ENCODE measurements at places on chromosomes 5 and 9.

- DNase-seq, result no peak
Observed at GRCh38 chr5:92119110-92119509, 736.0 kb upstream of the ARRDC3 start.

DNA sequence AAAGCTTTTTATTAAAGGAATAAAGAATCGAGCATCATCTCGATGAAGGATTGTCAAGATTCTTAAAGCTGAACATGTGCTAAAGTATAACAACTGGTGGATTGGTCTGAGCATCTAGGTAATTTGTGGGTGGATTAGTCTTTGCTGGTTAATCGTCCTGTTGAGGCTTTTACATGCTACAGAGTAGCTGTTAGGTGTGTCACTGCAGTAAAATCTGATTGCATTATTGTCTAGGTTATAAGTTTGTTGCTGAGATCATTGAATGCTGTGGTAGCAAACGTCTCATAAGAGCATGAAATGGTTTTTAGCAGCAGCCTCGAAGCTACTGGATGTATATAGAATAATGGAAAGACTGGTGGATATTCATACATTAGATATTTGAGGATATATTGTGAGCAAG lies 7.2 kb downstream of the FBXO38 start:
- DNase-seq, result no peak

DNA sequence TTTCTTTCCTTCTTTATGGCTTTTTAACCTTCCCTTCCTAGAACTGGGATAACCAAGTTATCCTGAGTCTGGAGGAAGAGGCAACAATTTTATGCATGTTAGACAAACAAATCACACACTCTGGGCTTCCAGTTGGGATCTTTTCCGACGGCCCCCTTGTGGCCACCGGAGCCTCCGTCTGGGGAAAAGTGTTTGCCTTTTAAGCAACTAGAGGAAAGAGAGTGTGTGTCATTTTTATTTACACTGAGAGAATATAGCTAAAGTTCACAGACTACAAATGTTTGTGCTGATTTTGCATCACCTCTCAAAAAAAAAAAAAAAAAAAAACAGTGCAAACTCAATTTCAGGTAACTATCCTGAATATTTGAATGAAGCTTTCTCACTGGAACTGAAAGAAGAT lies 126.2 kb downstream of the SEMA6A start:
- DNase-seq, result no peak

DNA sequence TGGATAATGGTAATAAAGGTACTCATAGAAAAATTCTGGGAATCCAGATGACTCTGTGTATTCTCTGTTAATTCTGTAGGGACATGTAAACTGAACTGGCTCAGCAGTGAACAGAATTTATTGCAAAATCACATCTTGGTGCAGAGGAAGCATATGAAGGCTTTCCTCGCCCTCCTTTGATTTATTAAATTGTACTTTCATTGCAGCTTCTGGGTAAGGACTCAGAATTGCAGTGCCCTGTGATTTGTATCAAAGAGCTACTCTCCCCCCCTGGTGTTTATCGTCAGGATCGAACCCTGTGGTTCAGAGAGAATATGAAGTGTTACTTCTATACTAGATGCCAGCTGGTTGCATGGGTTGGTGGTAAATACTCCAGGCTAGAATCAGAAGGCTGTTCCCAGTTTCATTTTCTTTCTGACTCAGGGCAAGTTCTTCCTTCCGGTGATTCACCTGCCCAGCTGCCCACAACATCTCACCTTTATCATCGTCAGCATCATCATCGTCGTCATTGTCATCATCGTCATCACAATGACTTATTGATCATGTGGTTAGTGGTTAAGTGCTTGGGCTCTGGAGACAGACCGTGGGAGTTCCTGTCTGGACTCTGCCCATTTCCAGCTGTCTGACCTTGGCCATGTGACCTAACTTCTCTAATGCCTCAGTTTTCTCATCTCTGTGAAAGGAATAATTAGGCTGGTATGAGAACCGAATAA lies 238.8 kb downstream of the ARHGAP26 start:
- DNase-seq, result no peak

DNA sequence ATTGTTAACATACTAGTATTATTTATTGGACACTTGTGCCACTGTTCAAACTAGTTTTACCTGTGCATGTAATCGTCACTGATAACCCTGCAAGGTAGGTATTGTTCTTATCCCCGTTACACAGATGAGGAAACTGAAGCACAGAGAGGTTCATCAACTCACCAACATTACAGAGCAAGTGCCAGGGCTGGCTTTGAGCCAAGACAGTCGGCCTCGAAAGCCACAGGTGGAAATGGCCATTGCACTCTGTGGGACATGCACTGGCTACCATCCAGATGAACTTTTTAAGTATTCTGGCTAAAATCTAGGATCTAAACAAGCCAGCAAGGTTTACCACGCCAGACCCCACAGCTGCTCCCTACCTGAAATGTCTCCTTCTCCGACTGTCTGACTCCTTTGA lies 57.9 kb downstream of the TEX10 start:
- DNase-seq, result no peak

- no peak for DNase-seq
Observed at GRCh38 chr5:132689513-132689912, 15.7 kb downstream of the IL4 start.

- DNase-seq, result no peak
Observed at GRCh38 chr5:130090569-130091270, 186.5 kb downstream of the CHSY3 start.

DNA sequence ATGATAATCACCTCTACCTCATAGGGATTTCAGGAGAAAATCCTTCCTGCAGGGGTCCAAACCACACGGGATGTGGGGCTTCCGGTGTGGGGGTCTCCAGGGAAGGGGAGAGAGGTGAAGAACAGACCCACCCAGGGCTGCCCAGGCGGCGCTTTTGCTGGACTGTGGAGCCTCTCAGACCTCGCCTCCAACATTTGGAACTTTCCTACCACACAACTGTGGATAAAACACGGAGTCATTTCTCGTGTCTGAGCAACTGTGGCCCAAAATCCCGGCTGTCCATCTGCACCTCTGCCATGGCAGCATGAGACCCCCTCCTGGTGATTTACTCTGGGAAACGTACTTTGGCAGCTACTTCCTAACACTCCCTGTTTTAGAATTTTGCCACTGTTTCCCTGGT lies 307.8 kb upstream of the IRX4 start:
- DNase-seq, result no peak

- DNase-seq, result no peak
Observed at GRCh38 chr9:99485459-99485858, 263.4 kb downstream of the SEC61B start.

GRCh38 chr5:3116366-3116765 lies 364.9 kb upstream of the IRX2 start:
- no peak for DNase-seq

GRCh38 chr5:152104211-152104610 lies 179.6 kb upstream of the GLRA1 start:
- no peak for DNase-seq

- DNase-seq, result no peak
Observed at GRCh38 chr5:10364186-10364689, 10.7 kb downstream of the MARCHF6 start.

- DNase-seq, result no peak
Observed at GRCh38 chr5:163978897-163979296, 473.5 kb downstream of the MAT2B start.

DNA sequence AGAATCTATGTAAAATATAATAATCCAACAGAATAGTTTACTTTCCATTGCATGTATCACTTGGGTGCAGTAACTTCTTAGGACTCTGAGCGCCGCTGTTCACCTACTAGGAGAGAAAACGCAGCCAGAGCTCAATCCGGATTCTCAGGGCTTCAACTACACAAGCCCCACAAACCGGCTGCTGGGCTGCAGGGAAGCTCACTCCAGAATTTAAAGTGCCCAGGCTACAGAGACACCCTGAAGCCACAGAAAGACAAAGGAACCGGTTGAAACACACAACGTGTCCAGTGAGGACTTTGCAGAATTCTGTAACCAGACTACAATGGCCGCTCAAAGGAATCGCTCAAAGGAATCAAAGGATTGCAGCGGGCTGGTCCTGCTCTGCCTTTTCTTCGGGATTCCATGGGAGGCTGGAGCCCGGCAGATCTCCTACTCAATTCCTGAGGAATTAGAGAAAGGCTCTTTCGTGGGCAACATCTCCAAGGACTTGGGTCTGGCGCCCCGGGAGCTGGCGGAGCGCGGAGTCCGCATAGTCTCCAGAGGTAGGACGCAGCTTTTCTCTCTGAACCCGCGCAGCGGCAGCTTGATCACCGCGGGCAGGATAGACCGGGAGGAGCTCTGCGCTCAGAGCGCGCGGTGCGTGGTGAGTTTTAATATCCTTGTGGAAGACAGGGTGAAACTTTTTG lies at the start of gene PCDHGA10:
Gene PCDHGA10 (plus strand): TSS at position 134 of the 686 bp plus-strand sequence. CDS start 189 bp downstream, at position 323.
- DNase-seq, result no peak

DNA sequence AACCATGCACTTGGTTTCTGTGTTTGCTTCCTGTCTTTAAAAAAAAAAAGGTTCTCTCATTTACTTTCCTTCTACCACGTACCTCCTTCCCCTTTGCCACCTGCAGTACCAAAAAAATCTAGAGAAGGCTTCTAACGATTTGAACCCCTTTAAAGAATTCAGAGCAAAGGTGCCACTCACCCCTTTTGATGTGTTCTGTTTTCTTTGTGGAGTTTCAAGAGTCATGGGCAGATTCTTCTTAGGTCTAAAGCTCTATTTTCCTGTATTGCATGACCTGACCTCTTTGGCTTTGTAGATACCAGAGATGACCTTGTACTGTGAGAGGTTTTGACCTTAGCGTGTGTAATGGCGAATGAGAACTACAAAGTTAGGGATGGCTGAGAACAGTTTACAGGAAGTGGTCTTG lies 29.0 kb downstream of the TXNDC8 start:
- no peak for DNase-seq

GRCh38 chr9:83081846-83082245 lies 18.9 kb upstream of the RASEF start:
- no peak for DNase-seq

All from omental fat pad (tissue), 4 donors.